ENCODE measurements at places on chromosomes 3 and 15.

DNA sequence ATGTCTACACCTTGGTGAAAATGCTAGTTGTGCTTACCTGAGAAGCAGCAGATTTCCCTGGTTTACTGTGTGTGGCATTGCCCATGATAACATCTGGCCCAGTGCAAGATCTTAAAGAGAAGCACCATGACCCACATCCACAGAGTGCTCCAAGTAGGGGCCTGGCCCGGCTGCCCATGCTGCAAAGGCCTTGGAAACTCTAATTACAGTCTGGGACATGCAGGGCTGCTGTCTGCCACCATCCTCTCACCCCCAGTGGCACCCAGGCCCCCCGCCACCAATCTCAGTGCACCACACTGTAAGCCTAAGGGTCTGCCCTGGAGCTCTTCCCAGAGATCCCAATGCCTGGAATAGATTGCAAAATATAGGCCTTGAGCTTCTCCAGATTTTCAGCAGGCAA is 132.6 kb downstream of the CHDH start:
- DNase-seq = no peak

DNA sequence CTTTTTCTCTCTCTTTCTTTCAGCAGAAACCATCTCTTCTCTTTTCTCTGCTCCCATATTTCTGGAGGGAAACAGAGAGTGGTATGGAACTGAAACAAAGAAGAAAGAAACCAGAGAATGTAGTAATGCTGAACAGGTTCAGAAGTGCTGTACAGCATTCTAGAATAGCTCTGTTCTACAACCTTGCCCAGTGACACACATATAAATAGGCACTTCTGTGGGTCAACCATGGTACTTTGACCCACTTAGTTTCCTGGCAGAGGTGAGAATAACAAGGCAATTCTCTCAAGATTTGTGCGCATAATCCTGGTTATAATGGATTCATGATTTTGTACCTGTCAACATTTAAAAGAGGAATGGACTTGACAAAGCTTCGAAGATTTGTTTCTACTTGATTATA is 12.3 kb downstream of the CFAP91 start:
- no peak for DNase-seq

DNA sequence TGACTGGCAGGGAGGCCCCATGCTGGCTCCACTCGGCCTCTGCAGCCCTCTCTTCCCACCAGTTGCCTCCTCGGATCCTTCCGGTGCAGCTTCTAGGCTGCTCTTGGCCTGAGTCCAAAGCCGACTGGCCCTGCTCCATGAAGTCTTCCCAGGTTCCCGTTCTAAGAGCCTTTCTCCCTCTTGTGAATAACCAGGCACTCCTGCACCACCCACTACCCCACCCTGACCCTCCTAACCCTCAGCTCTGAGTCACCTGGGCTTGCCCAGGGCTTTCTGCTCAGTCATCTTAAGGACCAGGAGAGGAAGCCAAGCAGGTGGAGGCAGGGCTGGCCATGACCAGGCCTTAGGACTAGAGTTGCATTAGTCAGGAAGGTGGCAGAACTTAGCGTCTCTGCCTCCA is 28.1 kb upstream of the CNBP start:
- DNase-seq = no peak

- DNase-seq = no peak
Observed at GRCh38 chr3:171770689-171771620, 39.3 kb downstream of the PLD1 start.

DNA sequence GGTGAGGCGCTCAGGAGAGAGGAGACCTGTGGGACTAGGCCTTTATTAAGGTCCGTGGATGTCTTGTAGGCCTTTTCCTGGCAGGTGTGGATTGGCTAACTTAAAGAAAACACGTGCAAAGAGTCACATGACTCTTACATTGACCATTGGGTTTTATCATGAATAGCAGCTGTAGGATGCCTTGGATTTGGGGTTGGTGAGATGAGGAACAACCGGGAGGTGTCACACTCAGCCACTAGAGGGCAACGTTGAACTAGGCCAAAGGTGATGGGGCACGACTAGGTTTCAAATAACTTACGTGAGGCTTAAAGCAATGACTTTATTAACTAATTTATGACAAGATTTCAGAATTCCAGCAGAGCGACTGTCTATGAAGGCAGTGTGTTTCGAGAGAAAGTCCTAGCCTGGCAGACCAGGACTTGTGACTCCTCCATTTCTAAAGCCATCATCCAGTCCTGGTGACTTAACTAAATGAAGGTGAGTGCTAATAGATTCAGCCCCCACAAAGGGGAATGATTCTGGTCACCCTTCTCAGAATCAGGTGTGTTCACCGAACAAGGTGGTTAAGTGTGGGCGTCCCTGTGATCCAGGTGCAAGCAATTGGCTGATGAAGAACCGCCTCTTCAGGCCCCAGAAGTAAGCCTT is 345.6 kb downstream of the MCTP2 start:
- no peak for DNase-seq

- no peak for DNase-seq
Observed at GRCh38 chr3:159030886-159031679, 229.2 kb downstream of the MFSD1 start.

- no peak for DNase-seq
Observed at GRCh38 chr3:63386568-63386967, 108.5 kb downstream of the SYNPR start.

- no peak for DNase-seq
Observed at GRCh38 chr3:126147147-126147931, 33.0 kb downstream of the ALDH1L1 start.

- no peak for DNase-seq
Observed at GRCh38 chr3:129045675-129046036, 14.9 kb upstream of the GP9 start.

- peak; percentile 11 for DNase-seq
Observed at GRCh38 chr15:87902772-87903426, 353.6 kb downstream of the NTRK3 start.

GRCh38 chr3:19295208-19295607 is 146.9 kb downstream of the KCNH8 start:
- no peak for DNase-seq

DNA sequence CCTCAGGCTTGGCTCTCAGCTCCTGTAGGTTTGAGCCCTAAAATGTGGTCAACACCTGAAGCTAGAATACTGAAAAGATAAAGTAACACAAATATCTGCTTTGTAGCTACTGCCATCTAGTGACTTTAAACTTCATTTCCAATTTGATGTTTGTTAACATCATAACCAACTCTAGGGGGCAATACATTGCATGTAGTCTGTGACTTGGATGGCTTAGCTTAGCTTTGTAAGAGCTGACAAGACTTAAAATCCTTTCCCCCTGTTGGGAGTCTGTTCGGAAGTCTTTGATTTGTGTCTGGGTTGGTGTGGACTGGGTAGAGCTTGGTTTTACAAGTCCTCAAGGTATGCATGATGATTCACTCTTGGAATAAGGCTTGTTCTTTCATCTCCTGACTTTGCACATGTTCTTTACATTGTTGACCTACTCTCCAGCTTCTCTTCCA is 51.7 kb downstream of the SCN11A start:
- no peak for DNase-seq
